Stimulated activated effector memory CD8-positive, alpha-beta T cell treated with anti-CD3 and anti-CD28 coated beads, Interleukin-12 subunit alpha, Interleukin-12 subunit beta, amount 100 ng/mL, for 72 hours (primary cell): ENCODE measurements at places on chromosomes 16 and 17.

DNA sequence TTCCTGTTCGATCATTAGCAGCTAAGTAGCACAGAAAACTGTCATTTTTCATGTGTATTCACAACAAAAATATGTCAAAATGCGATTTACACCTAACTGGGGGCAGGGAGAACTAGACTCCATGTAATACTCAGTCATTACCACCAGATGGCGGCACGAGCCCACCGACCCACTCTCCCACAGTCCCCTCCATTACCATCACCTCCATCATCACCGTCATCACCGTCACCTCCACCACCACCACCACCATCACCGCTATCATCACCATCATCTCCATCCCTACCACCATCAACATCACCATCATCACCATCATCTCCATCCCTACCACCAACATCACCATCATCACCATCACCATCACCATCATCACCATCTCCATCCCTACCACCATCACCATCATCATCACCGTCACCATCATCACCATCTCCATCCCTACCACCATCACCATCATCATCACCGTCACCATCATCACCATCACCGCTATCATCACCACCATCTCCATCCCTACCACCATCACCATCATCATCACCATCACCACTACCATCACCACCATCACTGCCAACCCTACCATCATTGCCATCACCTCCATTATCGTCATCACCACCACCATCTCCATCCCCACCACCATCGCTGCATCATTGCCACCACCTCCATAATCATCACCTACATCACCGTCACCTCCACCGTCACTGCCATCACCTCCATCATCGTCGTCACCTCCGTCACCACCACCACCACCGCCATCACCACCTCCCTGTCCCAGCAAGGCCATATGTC, 14.4 kb downstream of the NDUFAF8 start:
- DNase-seq: no peak

DNA sequence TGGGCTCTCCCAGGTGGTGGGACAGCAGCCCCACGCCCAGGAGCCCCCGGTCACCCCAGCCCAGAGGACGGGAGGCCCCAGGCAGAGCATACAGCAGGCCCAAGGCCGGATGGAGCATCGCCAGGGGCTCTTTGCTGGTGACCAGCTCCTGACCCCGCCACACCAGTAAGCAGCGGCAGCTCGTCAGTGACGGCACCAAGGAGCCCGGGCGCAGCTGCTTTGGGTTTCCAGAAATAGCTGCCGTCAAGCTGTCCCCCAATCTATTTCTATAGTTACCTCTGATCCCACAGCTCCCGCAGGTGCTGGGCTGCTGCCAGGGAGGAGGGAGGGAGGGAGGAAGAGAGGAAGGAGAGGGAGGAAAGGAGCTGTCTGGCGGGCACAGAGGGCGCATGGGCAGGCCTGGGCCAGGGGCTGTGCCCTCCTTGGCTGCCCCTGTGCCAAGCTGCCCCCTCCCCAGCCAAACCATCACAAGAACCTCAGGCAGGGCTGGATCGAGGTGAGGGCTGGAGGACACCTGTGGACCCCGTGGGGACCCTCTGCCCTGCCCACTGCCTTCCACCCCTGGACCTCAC, 10.8 kb upstream of the RASD1 start:
- DNase-seq: no peak

DNA sequence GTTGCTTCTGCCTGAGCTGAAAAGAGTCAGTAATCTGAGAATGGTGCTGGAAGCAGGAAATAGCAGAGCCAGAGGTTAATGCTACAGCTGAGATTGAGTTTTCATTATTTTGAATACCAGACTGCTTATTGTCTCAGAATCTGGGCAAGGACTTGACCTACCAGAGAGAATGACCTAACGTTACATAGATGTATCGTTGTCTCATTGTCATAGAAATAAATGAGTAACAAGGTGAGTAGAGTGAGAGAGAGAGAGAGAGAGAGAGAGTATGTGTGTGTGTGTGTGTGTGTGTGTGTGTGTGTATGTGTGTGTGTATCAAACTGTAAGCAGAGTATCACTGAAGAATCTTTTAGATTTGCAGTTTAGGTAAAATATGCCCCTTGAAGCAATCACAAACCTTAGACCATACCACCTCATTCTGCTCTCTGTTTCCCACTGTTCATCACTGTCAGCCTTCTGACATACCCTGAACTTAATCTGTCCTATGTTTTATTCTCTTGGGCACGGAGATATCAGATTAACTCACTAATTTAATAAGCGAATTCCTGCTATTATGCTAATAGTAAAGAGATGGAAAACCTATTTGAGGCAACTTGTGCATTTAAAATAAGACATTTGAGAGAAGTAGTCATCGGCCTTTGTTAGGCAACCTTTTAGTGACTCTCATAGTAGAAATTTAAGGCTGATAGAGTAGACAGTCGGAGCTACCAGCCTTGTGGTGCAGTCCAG, 87.8 kb downstream of the CYB561 start:
- no peak for DNase-seq

- DNase-seq: no peak
Observed at GRCh38 chr16:23729503-23730424, 16.7 kb upstream of the ERN2 start.

GRCh38 chr17:65457183-65457582, 104.3 kb downstream of the AXIN2 start:
- no peak for DNase-seq

GRCh38 chr16:27449434-27450195, 47.6 kb downstream of the IL21R start:
- DNase-seq: peak; percentile 89

DNA sequence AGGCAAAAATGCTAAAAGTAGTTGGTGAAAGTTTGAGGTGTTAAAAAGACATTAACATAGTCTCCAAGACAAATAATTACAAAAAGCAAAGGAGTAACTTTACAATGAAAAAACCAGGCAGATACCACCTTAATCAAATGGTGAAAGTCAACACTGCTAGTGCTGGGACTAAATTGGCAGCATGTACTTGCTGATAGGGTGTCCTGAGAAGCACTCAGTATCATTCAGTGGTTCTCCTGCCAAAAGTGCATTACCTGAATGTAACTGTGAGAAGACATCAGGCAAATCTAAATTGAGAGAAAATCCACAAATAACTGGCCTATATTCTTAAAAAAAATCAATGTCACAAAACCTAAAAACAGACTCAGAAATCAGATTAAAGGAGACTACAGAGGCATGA, 8.0 kb downstream of the KIAA0753 start:
- no peak for DNase-seq

DNA sequence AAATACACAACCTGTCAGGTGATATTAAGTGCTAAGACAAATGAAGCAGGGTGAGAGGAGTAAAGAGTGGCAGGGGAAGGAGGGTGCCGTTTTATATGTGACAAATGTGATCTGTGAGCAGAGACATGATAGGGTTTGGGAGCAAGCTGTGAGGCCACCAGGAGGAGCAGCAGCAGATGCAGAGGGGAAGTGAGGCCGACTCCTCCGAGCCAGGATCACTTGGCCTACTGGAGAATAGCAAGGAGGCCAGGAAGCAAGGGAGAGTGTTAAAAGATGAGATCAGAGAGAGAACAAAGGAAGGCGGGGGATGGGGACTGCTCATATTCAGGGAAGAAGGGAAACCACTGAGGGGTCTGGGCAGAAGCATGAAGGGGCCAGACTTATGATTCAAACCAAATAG, 129.4 kb downstream of the TANGO6 start:
- no peak for DNase-seq
